ENCODE measurements at places on chromosomes 7 and 10.

GRCh38 chr7:50718876-50719275, 63.8 kb downstream of the GRB10 start:
- DNase-seq, result no peak

GRCh38 chr7:29408841-29409243, 154.8 kb upstream of the PRR15 start:
- DNase-seq, result peak; percentile 59

- DNase-seq, result no peak
Observed at GRCh38 chr10:110488940-110489339, 8.8 kb upstream of the DUSP5 start.

GRCh38 chr10:18699849-18700840, 40.9 kb downstream of the ARL5B start:
- no peak for DNase-seq

- no peak for DNase-seq
Observed at GRCh38 chr7:18570441-18570840, 74.9 kb downstream of the HDAC9 start.

DNA sequence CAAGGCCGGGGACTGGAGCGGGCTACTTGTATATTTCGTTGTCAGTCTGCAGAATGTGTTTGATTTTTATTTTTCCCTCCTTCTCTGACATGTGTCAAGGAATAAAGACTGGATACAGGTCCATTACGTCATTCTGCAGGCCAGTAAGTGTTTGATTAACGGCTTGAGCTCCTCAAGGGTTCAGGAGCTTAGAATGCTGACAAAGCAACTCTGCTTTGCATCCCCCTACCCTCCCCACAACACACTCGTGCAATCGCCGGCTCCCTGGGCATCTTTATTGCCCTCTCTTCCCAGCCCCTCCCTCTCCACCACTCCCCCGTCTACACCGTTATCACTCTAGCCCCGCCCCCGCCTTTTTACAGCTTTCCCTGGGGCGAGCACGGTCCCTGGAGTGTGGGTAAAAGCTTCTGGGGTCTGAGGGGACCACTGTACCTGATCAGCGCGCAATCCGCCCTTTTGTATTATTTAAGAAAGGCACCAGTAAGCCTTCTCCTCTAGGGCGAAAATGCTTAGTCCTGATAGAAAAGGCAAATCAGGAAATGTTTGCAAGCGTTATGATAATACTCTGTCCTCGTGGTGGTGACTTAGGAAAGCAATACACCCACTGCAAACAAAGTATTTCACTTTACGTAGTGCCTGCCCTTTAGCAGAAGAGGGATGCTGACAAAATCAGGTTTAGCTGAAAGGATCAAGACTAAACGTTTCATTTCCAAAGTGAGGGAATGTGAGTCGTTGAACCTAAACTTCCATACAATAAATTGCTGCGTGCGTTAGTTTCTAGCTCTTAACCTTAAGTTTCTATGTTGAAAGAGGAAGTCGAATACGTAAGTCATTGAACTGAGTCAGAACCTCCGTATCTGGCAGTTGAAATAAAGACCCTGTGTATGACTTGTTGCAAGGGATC, 1.4 kb upstream of the CREB5 start:
- no peak for DNase-seq

GRCh38 chr10:19967981-19968380, 151.7 kb downstream of the PLXDC2 start:
- DNase-seq, result no peak

DNA sequence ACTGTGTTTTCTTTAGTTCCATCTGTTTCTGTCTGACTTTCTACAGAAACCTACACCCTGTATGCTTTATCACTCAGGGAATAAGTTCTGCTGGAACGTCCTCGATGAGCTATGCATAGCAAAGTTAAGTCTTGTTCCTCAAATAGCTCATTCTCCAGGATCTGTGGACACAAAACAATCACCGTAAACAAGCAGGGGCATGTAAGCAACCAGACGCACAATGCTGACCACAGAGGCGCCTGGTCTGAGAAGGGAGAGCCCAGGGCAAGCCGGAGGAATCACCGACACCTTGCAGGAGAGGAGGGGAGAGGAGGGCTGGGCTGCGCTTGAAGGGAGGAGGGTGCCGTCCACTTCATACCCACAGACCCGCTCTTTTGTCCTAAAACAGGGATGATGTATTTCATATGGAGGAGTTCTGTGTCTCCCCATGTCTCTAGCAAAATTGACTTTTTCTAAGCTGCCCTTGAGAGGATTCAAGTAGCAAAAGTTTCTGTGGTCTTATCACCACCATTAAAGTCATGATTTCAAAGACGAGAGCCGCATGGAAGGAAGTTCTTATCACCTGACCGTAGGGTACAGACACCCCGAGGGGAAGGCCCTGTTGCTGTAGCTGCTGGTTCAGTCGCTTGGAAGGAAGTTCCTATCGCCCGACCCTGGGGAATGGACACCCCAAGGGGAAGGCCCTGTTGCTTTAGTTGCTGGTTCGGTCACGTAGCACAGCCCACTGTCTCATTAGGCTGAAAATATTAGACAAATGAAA, 14.3 kb downstream of the CALML3 start:
- no peak for DNase-seq

DNA sequence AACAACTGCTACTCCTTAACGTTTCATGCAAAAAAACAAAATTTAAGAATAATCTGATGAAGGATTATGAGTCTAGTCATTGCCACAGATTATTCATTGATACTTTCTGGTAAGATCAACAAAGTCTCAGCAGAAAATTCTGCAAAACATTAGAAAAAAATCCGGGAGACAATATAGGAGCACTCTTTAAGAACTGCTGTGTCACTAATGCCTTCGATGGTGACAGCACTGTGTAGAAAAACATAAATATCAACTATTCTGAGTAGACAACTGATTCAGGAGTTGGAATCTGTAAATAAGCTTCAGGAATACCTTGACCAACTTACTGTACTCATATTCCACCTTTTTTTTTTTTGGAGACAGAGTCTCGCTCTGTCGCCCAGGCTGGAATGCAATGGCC, 69.0 kb downstream of the CYTH3 start:
- no peak for DNase-seq

DNA sequence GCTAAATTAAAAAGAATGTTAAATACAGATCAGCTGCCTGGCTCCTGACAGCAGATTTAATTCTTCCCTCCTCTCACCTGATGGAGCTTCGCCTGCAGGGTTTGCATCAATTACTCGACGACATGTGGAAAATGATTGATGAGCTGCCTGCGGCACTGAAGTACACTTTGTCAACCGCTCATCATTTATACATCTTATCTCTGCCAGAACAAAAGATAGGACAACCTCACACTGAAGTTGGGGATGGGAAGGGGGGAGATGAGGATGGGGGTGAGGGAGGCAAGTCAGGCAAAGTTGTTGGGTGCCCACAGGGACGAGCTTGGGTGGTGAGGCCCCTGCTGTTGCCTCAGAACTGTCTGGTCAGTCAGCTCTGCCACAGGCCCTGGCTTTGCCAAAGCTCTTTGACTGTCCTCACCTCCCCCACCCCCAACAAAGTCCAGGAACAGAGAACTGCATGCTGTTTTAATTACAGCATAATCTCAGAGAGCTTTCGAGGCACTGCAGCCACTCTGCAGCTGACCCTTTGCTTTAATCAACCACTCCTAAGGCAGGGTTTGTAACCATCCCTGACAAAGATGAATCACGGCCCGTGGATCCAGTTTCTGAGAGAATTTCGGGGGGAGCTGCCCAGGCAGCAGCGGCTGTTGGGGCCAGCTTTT, 702.3 kb downstream of the LRMDA start:
- DNase-seq, result no peak

GRCh38 chr10:101014230-101014884, 14.7 kb downstream of the LZTS2 start:
- peak; percentile 88 for DNase-seq

DNA sequence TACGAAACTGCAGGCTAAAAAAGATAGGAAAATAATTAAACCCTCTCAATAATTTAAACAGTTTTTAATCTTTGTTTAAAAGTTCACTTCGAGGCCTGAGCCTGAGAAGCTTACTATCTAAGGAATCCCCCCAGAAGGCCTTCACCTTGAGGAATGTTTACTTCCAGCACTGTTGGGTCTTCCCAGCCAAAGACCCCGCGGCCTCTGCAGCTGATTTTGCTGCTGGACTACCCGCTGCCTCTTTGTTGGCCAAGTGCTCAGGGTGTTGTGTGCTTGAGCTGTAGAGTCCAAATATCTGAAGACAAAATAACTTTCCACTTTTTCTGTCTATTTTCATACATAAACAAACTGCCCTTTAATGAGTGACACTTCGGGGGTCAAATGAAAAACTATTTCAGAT, 292.7 kb downstream of the GLRX3 start:
- no peak for DNase-seq
